Vagina (tissue), 2 donors: ENCODE measurements at places on chromosomes 12 and 14.

DNA sequence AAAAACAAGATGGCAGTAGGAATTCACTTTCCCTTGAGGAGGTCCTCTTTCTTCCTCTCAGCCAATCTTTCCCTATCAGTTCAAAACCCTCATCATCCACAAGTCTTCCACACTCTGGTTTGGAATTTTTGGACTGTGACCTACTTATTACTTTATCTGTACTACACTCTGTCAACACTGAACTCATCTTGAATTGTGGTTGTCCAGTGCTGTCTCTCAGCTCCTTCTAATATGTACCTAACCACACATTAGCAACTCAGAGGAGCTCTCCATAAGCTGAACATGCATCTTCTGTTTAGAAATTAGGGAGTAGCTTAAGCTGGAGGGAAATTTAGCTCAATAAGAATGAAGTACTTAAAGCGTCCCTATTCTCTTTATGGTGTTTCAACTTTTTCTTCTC is 34.8 kb downstream of the SLC38A1 start:
- no peak for DNase-seq

- DNase-seq: no peak
Measured at GRCh38 chr12:106588771-106589170, 6.0 kb downstream of the RFX4 start.

- no peak for DNase-seq
Measured at GRCh38 chr12:26867080-26867479, 34.1 kb upstream of the ITPR2 start.

- DNase-seq: peak; percentile 67
Measured at GRCh38 chr14:101191101-101191720, 287.7 kb upstream of the RTL1 start.

DNA sequence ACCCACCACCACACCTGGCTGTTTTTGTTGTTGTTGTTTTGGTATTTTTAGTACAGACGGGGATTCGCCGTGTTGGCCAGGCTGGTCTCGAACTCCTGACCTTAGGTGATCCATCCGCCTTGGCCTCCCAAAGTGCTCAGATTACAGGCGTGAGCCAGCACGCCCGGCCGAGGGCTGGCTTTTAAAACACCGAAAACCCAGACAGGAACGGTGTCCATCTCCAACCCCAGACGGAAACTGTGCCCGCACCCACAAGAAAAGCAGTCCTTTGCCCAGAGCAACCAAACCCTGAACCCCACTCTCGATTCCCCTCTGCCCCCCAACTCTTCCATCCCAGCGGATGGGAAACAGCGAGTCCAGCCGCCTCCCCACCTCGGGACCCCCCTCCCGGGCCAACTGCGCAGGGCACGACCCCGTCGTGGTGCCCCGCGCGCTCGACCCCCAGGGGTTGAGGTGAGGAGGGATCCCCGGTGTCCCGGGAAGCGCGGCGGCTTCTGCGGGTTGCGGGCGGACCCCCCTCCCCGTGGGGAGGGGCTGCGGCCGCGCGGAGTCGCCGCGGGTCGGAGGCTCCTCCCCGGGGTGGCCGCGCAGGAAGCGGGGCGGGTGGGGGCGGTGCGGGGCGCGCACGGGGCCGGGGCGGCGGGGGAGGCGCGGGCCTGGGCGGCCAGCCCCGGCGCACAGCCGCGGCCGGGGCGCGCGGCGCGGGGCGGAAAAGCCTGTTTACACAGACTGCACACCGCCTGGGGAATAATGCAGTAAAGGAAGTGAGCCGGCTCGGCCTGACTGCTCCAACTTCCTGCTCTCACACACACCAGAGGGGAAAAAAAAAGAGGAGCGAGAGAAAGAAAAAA is at the start of gene ELK3:
TSS of gene ELK3 (plus strand) at position 651 of the 851 bp plus-strand sequence.
- DNase-seq: no peak

GRCh38 chr12:98344046-98344930 is 171.1 kb upstream of the TMPO start:
- no peak for DNase-seq
